ENCODE measurements at places on chromosomes 5 and 9.

DNA sequence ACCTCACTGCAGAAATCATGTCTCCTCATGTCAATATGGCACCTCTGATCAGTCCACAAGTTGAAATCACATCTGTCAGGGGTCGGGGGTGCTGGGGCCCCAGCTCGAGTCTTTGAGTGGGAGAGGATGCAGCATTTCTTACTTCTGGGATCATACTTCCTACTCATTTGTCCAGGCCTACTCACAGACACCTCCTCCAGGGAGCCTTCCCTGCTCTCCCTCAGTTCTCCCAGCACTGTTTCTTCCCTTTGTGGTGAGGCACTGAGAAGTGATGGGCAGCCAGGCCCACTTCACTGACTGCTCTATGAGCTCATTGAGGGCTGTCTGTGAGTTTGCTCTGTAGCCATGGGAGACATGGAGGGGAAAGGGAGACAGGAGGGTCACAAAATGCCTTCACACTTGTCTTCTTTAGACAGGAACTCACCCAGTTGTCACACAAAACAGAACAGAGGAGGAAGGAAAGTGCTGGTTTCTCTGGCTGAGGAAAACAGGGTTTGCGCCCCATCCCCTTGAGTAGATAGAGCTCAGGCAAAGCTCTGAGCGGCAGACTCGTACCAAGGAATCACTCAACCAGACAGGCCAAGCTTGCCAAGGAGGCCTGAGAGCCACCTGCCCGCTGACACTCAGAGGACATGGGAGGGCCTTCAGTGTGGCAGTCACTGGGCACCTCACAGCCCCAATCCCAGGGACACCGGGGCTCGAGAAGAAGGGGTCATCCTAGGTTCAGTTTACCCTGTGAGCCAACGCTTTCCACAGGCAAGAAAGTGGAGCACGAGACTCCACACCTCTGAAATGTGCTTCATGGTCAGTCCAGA is 152.9 kb downstream of the GABBR2 start:
- DNase-seq = no peak

DNA sequence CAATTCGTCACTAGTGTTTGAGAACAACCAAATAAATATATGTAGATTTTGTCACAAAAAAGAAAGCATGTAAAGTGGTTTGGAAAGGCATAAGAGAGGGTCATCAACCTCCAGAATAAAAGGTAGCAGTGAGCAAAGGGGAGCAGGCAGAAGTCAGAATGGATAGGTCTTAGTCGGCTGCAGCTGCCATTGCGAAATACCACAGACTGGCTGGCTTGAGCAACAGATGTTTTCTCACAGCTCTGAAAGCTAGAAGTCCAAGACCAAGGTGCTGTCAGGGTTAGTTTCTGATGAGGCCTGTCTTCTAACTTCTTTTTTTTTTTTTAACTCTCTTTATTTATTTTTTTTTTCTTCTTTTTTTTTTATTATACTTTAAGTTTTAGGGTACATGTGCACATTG is 208.1 kb upstream of the PIK3R1 start:
- DNase-seq = no peak

DNA sequence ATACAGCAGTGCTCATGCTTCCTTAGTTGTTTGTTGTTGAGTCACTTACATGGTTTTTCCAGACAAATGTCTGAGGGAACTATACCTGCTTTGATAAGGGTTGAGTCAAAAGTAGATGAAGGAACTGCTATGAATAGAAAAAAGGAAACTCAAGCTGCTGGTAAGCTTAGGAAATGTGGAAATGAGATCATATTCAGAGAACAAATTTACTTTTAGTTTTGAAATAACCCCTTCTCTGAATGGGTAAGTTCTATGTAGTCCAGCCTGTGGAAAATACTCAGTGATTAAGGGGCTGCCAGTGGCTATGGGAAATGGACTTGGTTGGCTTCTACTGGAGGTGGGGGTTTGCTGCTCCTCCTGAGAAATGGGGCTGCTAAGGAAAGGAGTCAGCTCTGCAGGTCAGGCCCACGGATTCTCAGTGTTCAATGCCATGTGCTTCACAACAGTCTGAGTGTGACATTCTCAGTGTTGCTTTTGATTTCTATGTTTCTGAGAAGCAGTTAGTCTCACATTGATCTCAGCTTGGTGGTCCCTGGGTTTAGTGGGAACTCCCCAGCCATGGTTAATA is 47.7 kb upstream of the GLRX start:
- DNase-seq = no peak

GRCh38 chr9:108666240-108666784 is 189.5 kb downstream of the ACTL7B start:
- no peak for DNase-seq

- no peak for DNase-seq
Measured at GRCh38 chr5:88256872-88257271, 11.8 kb downstream of the TMEM161B start.

- no peak for DNase-seq
Measured at GRCh38 chr5:152393441-152393840, 11.6 kb downstream of the NMUR2 start.

- no peak for DNase-seq
Measured at GRCh38 chr9:90240541-90240940, 402.1 kb downstream of the DIRAS2 start.

DNA sequence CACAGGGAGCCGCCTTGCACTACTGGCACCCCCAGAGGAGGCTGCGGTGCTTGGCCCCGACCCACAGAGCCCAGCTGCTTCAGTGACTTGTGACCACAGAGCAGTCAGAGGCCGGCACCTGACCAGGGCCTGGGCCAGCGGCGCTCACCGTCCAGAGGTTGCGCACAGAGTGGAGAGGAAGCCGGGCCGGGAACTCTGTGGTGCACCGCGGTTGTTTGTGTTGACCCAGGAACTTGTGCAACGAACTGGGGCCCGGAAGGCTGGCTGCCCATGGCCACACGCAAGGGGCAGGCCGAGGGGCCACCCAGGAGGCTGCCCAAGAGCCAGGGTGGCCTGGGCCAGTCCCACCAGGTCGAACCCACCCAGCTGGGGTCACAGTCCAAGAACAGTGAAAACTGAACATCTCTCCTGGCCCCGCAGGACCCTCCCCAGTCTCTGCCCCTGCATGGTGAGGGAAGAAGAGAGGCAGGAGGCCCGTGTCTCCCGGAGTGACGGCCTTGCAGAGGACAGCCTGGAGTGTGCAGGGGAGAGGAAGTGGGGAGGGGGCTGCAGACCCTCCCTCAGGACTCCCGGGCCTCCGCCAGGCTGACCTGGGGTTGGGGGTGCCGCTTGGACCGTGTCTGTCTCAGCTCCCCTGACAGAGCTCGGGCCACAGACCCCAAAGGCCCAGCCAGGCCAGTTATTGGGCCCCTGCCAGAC is 42.8 kb upstream of the EGFL7 start:
- no peak for DNase-seq

- peak; percentile 42 for DNase-seq
Measured at GRCh38 chr9:77751341-77752091, 103.4 kb upstream of the GNA14 start.

DNA sequence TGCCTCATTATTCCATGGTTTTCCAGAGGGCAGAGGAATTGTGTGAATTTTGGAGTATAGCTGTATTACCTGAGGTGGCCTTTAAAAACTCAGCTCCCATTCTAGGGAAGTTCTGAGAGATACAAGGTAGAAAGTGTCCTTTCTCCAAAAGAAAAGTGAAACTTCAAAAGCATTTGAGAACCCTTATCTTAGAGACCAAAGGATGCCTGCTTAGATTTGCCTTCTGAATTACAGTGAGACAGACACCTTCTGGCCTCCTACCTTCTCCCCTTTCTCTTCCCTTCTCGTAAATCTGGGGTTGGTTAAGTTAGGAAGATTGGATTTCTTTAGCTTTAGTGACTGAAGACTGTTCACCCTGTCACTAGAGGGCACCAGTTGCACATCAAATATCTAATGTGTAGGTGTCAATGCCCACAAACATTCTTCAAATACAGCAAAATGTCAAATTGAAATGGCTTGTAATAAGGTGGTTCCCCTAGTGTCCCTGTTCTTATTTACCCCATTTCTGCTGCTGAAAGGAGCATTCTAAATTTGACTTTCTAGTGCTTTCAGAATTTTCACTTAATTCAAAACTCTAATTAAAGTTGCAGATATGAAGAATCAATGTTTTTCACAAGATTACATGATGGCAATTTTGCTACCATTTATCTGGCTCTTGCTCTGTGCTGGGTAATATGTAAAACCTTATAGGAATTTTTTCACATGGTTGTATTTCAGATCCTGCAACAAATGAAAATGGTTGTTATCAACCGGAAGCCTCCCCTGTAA is 46.7 kb downstream of the PRRC1 start:
- DNase-seq = no peak

GRCh38 chr5:38420691-38421390 is 135.6 kb downstream of the LIFR start:
- DNase-seq = peak; percentile 57

- no peak for DNase-seq
Measured at GRCh38 chr5:16889203-16889971, 46.7 kb downstream of the MYO10 start.

DNA sequence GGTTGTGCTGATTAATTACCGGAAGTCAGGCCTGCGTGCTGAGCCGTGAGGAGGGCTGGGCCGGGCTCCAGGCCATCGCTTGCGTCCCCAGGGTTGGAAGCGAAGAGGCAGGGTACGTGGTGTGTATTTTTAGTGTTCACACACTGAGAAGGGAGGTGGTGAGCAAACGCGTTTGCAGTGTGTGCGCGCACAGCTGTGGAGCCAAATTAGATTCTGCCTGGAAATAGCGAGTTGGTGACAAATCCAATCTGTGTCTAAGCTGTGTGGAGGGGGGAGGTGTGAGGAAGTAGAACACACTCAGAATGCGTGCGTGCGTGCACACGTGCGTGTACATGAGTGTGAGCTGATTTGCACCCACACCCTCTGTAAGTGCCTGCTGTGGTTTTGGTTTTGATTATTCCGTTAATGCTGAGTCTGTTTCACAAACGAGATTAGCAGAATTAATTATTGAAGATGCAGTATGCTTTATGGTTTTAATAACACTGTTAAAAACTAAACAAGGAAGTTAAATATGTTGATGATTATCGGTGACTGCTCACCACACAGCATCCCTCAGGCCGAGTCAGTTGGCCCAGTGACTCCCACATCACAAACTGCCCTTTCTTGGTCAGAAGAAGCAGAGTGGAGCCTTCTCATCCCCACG is 111.8 kb upstream of the FCN2 start:
- no peak for DNase-seq

GRCh38 chr5:68139611-68140441 is 75.7 kb upstream of the PIK3R1 start:
- no peak for DNase-seq

DNA sequence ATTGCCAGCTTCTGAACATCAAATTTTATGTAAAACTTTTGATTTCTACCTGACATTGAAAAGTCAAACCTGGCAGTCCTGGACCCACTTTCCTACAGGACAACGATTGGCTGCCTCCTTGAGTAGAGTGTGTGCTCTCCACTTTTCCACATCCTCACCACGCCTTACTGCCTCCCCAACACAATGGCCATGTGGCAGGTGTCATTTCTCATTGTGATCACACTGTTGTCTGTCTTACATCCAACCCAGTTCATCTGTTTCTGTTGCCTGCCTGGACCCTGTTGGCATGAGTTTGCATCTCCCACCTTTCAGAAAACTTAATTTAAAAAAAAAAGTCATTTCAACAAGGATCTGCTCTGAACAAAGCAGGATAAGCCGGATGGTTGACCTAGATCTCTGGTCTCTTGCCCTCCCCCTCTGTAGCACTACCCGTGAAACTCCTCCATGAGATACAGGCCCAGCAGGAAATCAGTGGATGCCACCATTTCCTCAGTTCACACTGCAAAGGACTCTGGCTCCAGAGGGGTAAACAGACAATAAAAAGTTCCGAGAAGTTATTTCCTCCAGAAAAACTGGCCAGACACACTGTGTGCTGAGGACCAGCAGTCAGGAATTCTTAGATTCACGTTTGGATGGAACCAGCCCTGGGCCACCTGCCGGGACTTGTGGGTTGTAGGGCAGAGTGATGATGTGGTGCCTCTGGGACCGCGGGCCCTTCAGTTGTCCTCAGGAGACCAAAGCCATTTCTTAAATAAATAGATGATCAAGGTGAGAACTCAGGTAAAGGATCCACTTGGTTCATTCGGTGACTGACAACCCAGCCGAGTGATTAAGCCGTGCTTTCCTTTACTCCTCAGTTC is 48.6 kb downstream of the AMBP start:
- no peak for DNase-seq

- DNase-seq = peak; percentile 1
Measured at GRCh38 chr5:61055434-61056006, 106.7 kb downstream of the SMIM15 start.

Data from NCI-H1930 (cell line).